ENCODE measurements at places on chromosomes 16 and 17.
A peak's percentile ranks its signal among the peaks of the same experiment; 100 is the strongest.

DNA sequence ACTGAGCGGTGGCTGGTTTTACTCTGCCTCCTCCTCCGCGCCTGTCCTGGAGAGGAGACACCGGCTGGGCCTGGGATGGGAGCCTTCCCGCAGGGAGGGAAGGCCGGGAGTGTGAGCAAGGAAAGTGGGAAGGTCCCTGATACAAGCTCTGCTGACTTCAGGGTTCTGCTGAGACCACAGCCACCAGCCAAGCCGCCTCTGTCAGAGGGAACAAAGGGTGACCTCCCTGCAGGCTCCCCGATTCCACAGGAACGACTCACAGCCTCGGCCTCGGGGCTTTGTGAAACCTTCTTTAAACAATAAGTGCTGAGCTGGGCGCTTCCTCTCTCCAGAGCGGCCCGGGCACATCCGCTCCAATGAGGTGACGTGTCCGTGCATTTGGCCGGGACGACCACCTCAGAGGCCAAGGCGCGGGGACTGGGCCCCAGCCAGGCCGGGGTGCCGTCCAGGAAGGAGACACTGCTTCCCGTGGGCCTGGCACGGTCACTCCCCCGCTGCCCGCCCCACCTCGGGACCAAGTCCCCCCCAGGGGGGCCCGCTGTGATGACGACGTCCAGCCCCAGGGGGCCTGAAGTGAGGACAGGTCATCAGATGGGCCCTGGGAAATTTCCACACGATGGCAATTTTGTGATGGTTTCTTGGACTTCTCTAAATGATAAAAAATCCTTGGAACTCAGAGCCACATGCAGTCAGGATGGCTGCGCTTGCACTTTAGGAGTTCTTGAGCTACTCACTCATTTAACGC lies 11.8 kb upstream of the CIBAR2 start:
- peak; percentile 97 for DNase-seq

DNA sequence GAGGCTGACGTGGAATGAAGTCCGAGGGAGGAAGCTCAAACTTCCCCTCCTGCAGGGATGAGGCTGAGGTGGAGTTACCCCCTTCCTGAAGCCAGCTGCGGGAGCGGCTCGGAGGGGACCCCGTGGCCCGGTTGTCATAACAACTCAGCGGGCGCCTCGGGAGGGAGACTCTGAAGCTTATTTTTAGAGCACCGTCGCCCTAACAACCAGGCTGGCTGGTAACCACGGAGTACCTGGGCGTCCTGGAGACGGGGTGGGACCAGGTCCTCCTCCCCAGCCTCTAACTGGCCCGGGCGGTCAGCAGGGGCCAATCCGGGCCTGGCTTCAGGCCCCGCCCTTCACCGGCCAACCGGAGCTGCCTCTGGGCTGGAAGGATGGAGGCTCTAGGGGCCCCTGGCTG lies 27.7 kb downstream of the NECAB2 start:
- no peak for DNase-seq

DNA sequence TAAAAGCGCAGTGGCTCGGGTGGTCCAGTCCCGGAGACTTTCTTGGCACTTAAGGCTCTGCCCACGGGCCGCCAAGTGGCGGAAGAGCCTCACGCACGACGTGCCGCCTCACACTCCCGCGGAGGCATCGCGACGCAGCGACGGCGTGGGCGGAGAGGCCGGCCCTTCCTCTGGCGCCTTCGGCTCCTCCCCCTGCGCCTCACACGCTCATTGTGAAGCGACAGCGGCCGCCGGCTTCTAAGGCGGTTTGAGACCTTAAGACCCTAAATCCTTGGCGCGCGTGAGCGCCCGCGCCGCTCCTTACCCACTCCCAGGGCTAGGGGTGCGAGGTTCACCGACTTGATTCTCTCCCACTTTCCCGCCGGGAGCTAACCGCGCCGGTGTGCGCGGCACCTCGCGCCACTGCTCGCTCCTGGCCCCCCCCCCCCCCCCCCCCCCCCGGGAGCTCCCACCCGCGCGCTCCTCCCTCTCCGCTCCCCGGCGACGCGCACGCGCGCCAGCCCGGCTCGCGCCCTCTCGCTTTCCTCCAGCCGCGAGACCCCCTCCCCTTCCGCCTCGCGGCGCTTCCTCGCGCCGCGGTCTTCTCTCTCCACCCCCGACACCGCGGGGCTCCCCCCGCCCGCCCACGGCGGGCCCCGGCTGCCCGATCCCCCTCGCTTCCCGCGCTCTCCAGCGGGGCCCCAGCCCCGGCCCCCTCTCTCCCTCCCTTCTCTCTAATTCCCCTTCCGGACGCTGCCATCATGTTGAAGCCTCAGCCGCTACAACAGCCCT lies at the start of gene ATXN2L:
Gene ATXN2L (plus strand): TSS at position 480 of the 771 bp plus-strand sequence. CDS start 261 bp downstream, at position 741.
- DNase-seq, result peak; percentile 94

- peak; percentile 44 for DNase-seq
Measured at GRCh38 chr16:48117217-48118105, 38.3 kb downstream of the ABCC12 start.

DNA sequence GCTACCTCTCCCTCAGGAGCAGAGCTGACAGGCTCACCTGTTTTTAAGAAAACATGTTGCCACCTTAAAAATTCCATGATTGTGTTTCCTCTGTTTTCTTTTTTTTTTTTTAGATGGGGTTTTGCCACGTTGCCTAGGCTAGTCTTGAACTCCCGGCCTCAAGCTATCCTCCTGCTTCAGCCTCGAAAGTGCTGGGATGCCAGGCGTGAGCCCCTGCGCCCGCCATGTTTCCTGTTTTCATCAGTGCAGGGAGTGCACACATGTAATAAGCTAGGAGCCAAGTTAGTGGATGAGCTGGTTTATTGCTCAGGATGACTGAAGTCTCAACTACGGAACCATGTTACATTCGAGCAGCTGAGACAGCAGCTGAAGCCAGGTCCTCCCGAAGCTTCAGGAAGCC lies 13.6 kb downstream of the MRM3 start:
- no peak for DNase-seq

GRCh38 chr16:1073566-1074378 lies 1.2 kb downstream of the SSTR5 start:
- DNase-seq, result no peak

GRCh38 chr17:31553506-31553905 lies 162.0 kb downstream of the RAB11FIP4 start:
- DNase-seq, result no peak
